ENCODE measurements at places on chromosomes 11 and 22. TPM values are rescaled to one million over a fixed set of nuclear protein-coding genes. Genes with fewer than 3 reads are reported as not detected.
A peak's percentile ranks its signal among the peaks of the same experiment; 100 is the strongest.

SCGB1D2 gene
- total RNA-seq = not detected

MS4A6A gene
- total RNA-seq = 0.16 TPM

OR8A1 gene
- total RNA-seq = not detected

APOL4 gene
- not detected for total RNA-seq

SAA1 gene
- total RNA-seq = 12.8 TPM

CBLIF gene
- not detected for total RNA-seq

SERPIND1 gene
- 0.09 TPM for total RNA-seq

APOA5 gene
- total RNA-seq = 0.20 TPM

DEFB131B gene
- not detected for total RNA-seq

GRCh38 chr11:80240245-80240644 is 799.4 kb upstream of the TENM4 start:
- no peak overlapping the region for H3K4me3 ChIP-seq
- peaks cover 3% of the 10 kb centered on the region for H3K27me3 ChIP-seq
- peaks cover 11% of the 10 kb centered on the region for H3K36me3 ChIP-seq
- no peak overlapping the region for H3K27ac ChIP-seq
- H3K4me1 ChIP-seq = no peaks in the 10 kb centered on the region

DNA sequence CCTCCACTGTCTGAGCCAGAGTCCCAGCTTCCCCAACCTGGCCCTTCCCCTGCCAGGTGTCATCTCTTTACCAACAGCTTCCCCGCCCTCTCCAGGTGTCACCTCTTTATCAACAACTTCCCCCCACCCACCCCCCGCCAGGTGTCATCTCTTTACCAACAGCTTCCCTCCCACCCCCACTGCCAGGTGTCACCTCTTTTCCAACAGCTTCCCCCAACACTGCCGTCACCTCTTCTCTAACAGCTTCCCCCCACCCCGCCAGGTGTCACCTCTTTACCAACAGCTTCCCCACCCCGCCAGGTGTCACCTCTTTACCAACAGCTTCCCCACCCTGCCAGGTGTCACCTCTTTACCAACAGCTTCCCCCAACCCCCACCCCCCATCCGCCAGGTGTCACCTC is 29.8 kb upstream of the TTLL12 start:
- DNase-seq = no peak
- no peaks in the 10 kb centered on the region for H3K27me3 ChIP-seq
- H3K4me3 ChIP-seq = no peak overlapping the region
- no peaks in the 10 kb centered on the region for H3K36me3 ChIP-seq

GRCh38 chr22:20000246-20001081 is 16.2 kb downstream of the ARVCF start:
- no peaks in the 10 kb centered on the region for H3K27me3 ChIP-seq
- peaks cover 26% of the 10 kb centered on the region for H3K4me1 ChIP-seq
- H3K27ac ChIP-seq = peak overlapping the region; percentile 86
- DNase-seq = no peak
- H3K36me3 ChIP-seq = peaks cover 24% of the 10 kb centered on the region
- no peak overlapping the region for H3K4me3 ChIP-seq

- H3K36me3 ChIP-seq = no peaks in the 10 kb centered on the region
- H3K27ac ChIP-seq = no peak overlapping the region
- DNase-seq = no peak
- no peaks in the 10 kb centered on the region for H3K27me3 ChIP-seq
- no peaks in the 10 kb centered on the region for H3K4me1 ChIP-seq
Measured at GRCh38 chr11:73428227-73428626, 52.0 kb downstream of the RELT start.

GRCh38 chr22:38347944-38348750 is 30.9 kb upstream of the CSNK1E start:
- no peak for DNase-seq
- H3K27ac ChIP-seq = no peak overlapping the region
- H3K4me3 ChIP-seq = no peak overlapping the region
- H3K36me3 ChIP-seq = no peaks in the 10 kb centered on the region
- H3K27me3 ChIP-seq = peaks cover 16% of the 10 kb centered on the region
- H3K4me1 ChIP-seq = peaks cover 30% of the 10 kb centered on the region

- no peaks in the 10 kb centered on the region for H3K36me3 ChIP-seq
- H3K4me1 ChIP-seq = peaks cover 28% of the 10 kb centered on the region
- no peak for DNase-seq
- no peak overlapping the region for H3K4me3 ChIP-seq
- no peak overlapping the region for H3K27ac ChIP-seq
Measured at GRCh38 chr11:106426696-106427095, 349.2 kb downstream of the AASDHPPT start.

- DNase-seq = peak; percentile 65
- no peak overlapping the region for H3K27ac ChIP-seq
- no peak overlapping the region for H3K4me3 ChIP-seq
- no peaks in the 10 kb centered on the region for H3K4me1 ChIP-seq
- no peaks in the 10 kb centered on the region for H3K36me3 ChIP-seq
Measured at GRCh38 chr22:35582861-35583670, 34.1 kb downstream of the MB start.

DNA sequence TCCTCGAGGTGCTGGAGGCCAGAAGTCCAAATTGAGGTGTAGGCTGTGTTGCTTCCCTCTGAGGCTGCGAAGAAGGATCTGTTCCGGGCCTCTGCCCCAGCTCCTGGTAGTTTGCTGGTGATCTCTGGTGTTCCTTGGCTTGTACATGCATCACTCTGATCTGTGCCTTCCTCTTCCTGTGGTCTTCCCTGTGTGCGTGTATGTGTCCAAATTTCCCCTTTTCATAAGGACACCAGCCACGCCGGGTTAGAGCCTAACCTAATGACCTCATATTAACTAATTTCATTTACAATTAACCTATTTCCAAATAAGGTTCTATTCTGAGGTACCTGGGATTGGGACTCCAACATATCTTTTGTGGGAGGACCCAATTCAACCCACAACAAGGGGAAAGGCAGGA is 21.5 kb downstream of the RIBC2 start:
- peaks cover 3% of the 10 kb centered on the region for H3K27me3 ChIP-seq
- peaks cover 9% of the 10 kb centered on the region for H3K36me3 ChIP-seq
- no peak overlapping the region for H3K4me3 ChIP-seq
- no peak overlapping the region for H3K27ac ChIP-seq

DNA sequence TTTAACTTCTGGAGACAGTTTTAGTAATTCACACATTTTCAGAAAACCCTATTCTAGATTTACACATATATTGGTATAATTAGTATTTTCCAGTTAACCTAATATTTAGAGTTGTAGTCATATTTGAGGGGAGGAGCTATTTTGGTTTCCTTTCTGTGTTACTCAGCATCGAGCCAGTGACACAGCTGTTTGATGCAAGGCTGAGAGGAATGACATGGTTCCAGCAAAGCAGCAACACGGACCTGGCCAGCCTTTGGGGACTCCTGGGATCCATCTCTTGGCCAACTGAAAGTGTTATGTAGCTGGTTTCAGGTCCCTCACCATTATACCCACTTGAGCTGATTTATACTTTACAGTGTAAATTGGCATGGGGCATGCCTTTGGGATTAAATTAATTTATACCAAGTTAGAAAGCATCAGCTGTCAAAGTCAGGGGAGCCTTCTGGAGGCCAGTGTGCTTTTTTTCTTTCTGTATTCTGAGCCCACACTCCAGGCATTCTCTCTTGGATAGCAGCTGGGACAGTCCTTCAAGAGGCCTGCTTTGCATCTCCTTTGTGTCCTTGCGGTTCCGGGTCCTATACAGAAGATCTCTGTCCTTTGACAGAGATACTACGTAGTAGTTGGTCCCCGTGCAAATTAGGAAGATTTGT is 91.3 kb upstream of the SLC25A18 start:
- H3K4me1 ChIP-seq = peaks cover 88% of the 10 kb centered on the region
- H3K4me3 ChIP-seq = no peak overlapping the region
- no peak for DNase-seq
- peaks cover 3% of the 10 kb centered on the region for H3K36me3 ChIP-seq
- H3K27ac ChIP-seq = peak overlapping the region; percentile 30

DNA sequence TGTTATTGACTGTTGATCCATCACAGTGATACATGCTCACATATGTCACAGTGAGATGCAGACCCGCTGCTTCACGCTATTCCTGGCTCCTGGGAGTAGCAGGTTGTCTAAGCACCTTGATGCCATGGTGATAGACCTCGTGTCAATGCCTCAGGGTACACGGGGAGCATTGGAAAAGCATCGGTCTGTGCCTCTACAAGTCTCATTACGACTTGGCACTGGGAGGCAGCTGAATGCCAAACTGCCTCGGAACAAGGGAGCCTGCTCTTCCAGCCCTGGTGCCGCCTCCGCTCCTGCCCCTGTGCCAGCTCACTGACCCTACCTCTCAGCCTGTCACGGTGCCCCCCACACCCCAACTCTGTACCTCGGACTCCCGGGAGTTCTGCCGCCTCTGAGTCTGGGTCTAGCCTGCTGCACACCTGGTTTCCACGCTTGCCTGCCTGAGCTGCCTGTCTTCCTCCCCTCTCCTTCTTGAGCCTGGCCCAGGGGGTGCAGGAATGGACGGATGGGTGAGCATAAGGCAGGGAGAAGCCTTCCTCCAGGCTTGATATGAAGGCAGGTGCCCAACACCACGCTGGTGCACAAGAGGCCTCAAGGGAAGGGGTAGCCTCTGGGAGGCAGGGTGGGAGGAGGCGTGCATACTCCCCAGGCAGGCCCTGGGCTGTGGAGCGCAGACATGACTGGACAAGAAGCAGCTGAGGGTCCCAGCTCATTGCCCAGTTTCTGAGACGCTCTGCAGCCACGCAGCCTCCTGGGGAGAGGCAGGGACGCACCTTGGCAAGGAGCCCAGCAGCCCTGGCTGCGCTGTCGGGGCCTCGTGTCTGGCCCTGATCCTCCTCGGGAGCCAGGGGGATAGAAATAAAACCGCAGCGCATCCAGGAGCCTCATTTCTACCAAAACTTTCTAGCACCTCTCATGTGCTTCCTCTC is 1.8 kb upstream of the NFAM1 start:
- DNase-seq = no peak
- H3K27me3 ChIP-seq = peaks cover 15% of the 10 kb centered on the region
- peaks cover 25% of the 10 kb centered on the region for H3K4me1 ChIP-seq
- H3K27ac ChIP-seq = no peak overlapping the region

DNA sequence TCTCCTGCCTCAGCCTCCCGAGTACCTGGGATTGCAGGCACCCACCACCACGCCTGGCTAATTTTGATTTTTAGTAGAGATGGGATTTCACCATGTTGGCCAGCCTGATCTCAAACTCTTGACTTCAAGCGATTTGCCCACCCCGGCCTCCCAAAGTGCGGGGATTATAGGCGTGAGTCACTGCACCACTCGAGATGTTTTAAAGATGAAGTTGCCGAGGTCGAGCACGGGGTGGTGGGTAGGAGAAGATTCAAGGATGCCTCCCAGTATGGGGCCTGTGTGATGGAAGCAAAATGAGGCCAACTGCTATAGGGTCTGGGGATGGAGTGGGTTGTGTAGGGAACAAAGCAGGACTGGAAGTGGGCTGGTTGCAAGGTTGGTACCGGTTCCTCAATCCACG is 245.2 kb downstream of the MN1 start:
- no peak for DNase-seq
- no peak overlapping the region for H3K27ac ChIP-seq
- no peaks in the 10 kb centered on the region for H3K36me3 ChIP-seq
- no peak overlapping the region for H3K4me3 ChIP-seq
- peaks cover 14% of the 10 kb centered on the region for H3K4me1 ChIP-seq

DNA sequence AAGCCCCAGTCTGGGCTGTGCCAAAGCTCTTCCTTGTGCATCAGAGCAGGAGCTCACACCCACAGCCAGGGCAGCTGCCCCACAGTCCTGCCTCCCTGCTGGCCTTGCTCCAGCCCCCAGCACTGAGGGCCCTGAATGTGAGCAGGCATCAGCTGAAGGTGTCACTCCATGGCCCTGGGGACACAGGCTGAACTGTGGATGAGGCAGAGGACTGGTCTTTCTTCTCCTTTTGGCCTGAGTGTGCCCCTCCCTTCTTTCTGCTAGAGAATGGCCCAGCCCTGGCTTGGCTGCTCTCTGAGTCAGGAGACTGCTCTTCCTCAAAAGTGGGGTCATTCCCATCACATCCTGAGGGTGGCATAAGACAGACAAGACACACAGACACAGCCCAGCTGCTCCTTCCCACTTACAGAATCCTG is 16.2 kb downstream of the OTOG start:
- no peak overlapping the region for H3K27ac ChIP-seq
- no peaks in the 10 kb centered on the region for H3K4me1 ChIP-seq
- no peak overlapping the region for H3K4me3 ChIP-seq
- H3K36me3 ChIP-seq = no peaks in the 10 kb centered on the region
- peak; percentile 25 for DNase-seq

DNA sequence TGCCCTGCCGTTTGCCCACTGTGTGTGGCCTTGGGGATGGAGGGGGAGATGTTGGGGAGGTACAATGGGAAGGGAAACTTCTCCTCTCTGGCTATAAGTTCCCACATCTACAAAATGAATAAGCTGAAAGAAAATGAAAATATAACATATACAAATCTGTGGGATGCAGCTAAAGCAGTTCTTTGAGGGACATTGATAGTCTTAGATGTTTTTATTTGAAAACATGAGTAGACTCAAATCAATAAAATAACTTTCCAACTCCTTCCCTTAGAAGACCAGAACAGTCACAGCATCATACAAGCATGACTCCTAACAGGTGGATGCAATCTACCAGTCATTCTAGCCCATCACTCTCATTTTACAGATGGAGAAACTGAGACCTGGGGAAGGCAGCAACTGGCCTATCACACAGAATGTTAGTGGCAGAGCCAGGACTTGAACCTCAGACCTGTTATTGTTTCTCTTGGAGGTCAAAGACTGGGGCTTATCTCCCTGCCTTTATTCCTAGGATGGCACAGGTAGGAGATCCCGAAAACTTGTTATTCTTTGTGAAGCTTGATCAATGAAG is 25.2 kb upstream of the CCDC86 start:
- no peak for DNase-seq
- no peaks in the 10 kb centered on the region for H3K4me1 ChIP-seq
- H3K4me3 ChIP-seq = no peak overlapping the region

GRCh38 chr11:101336155-101336554 is 206.5 kb upstream of the PGR start:
- no peaks in the 10 kb centered on the region for H3K36me3 ChIP-seq
- no peak overlapping the region for H3K4me3 ChIP-seq

GRCh38 chr11:114499756-114500155 is 59.9 kb downstream of the NXPE1 start:
- H3K27me3 ChIP-seq = no peaks in the 10 kb centered on the region
- peaks cover 2% of the 10 kb centered on the region for H3K4me1 ChIP-seq
- H3K36me3 ChIP-seq = no peaks in the 10 kb centered on the region
- H3K27ac ChIP-seq = no peak overlapping the region
- H3K4me3 ChIP-seq = no peak overlapping the region

DNA sequence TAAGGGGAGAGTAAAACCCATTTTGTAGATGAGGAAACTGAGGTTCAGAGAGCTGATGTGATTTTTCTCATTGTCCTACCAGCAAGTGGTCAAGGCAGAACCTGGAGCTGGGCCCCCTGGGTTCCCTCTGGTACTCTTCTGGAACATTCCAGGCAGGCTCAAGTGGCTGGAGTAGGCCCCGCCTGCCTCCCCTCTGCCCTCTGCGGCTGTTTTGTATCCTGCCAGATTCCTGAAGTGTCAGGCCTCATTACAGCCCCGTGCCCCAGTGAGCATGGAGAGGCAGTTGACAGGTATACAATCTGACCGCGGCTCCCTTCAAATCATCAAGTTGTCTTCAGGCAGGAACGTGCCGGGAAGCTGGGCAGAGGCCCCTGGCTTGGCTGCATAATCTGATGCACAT is 94.6 kb upstream of the CD82 start:
- DNase-seq = no peak
- H3K27me3 ChIP-seq = peaks cover 3% of the 10 kb centered on the region
- H3K4me3 ChIP-seq = no peak overlapping the region
- no peaks in the 10 kb centered on the region for H3K36me3 ChIP-seq
- peaks cover 13% of the 10 kb centered on the region for H3K4me1 ChIP-seq

GRCh38 chr22:30471616-30472318 is at the start of gene SEC14L3:
TSS of gene SEC14L3 (minus strand) at chr22:30472017. CDS start at chr22:30471958, 59 bp downstream.
- DNase-seq = no peak
- H3K4me3 ChIP-seq = no peak within 1 kb of the TSS
- H3K27ac ChIP-seq = no peak within 1 kb of the TSS
- no peaks in the 10 kb centered on the region for H3K27me3 ChIP-seq
- H3K36me3 ChIP-seq = no peaks in the 10 kb centered on the region
- peaks cover 5% of the 10 kb centered on the region for H3K4me1 ChIP-seq

Measured in WTC11 (cell line).